ENCODE measurements at places on chromosomes 1 and 21.
A peak's percentile ranks its signal among the peaks of the same experiment; 100 is the strongest.

DNA sequence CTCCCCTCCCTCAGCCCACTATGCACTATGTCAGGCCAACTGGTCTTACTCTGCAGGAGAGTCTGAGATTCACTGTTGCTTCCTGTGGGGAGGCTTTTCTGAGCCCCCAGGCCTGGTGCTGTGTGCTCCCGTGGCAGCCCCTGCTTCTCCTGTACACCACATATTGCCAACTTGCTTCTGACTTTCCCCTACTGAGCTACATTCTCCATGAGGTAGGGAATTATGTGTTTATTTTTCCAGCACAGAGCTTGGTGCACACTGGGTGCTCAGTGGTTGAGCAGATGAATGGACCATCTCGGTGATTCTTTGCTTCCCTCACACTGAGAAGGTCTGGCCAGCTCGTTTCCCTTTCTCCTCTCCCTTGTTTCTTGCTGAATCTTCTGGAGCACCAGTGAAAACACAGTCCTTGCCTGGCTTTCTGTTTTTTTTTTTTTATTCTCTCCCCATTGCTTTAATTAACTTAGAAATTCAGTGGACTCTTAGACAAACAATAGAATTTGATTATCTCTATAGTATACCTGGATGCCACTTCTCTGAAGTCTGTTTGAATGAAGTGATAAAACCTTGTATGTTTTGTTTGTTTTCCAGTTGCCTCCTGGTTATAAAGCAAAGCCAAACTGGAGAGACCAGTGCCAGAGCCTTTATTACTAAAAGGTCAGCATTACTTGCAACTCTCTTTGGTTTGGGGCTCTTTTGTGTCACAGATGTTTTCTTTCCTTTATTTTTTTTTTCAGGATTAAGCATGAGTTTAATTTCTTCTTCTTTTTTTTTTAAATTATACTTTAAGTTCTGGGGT lies 50.3 kb upstream of the CNIH3 start:
- DNase-seq = peak; percentile 5

DNA sequence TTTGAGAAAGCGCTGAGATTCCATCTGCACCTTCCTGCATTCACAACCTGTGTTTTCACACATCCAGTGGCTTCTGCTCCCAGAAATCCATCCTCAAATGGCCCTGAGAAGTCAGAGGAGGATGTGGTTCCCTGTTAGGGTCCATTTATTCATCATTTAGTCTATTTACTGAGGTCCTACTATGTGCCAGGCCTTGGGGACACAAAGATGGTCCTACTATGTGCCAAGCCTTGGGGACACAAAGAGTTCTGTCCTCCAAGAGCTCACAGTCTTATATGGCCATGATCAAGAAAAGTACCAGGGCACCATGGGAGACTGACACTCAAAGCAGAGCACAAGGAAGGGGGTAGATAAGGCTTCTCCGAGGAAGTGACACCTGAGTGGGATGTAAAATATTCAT lies 147.1 kb upstream of the ATP1B1 start:
- DNase-seq = no peak

- no peak for DNase-seq
Measured at GRCh38 chr1:25926731-25927496, 20.7 kb upstream of the STMN1 start.

GRCh38 chr21:44700101-44701022 lies 3.4 kb downstream of the KRTAP10-12 start:
- peak; percentile 86 for DNase-seq

GRCh38 chr1:175338387-175339135 lies 146.0 kb upstream of the KIAA0040 start:
- no peak for DNase-seq

DNA sequence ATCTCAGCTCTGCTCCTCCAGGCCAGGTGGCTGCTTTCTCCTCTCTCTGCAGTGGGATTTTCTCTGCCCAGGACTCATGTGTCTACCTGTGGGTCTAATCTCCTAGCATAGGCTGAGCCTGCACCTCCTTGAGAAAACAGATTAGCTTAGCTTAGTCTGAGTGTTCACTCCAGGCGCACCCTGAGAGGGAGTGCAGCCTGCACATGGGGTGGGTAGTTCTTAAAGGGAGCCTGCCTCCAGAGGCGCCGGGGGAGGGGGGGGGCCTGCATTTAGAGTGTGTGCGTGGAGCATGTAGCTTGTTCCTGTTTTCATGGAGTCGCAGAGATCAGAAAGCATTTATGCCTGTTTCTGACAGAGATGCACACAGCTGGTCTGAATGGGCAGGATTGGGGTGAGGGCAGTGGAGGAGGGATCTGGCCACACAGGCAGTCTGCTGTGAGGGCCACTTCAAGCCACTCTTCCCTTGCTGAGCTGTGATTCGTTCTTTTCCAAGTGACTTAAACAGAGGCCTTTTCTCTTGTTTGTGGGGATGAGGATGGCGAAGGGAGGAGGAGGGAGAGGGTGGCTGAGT lies 45.2 kb downstream of the GALNT2 start:
- DNase-seq = no peak

- DNase-seq = no peak
Measured at GRCh38 chr1:221794079-221794670, 52.3 kb upstream of the DUSP10 start.

DNA sequence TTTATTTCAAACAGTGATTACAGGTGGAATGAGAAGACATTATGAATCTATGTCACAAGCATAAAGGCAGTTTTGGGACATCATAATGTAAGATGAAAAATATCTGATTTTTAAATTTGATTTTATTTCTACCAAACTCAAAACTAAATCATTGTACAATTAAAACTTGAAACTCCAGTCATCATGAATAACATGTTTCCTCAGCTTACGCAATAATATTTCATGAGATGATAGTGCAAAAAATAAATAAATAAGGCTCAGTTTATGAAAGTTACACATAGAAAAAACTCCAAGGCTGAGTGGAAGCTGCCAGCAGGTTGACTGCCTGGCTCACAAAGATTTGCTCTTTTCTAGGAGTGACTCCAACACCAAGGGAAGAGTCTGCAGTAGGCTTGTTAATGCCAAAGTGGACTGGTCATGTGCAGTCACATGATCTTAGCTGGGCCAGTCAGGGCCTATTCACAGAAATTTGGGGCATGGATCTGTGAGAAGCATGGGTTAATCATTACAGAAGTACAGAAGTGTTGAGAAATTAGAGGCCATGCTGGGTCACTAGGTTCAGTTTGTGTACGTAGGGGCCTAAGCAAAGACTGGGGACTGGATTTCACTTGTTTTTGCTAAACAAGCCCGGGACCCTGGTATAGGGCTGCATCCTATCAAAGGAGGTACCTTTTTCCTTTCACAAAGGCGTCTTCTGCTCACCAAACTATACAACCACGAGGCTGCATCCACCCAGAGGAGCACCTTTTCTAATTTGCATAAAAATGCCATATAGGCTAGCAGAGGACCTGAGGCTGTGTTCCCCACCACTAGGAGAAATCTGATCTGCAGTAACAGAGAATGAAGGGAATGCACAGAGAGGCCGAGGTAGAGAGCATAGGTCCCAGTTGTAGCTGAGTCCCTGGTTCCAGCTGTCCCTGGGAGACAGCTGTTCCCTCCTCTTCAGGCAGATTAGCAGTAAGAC lies 4.9 kb upstream of the ABCA4 start:
- DNase-seq = peak; percentile 60

Measured in esophagus muscularis mucosa (tissue), 4 donors.